RWPE2 (cell line): ENCODE measurements at places on chromosomes 12 and 14.
A peak's percentile ranks its signal among the peaks of the same experiment; 100 is the strongest.

GRCh38 chr12:91852634-91853033 is 293.0 kb downstream of the BTG1 start:
- no peak for DNase-seq

- DNase-seq = no peak
Measured at GRCh38 chr14:75928690-75929181, 53.1 kb downstream of the TGFB3 start.

GRCh38 chr12:80118565-80119324 is 19.4 kb downstream of the OTOGL start:
- no peak for DNase-seq

DNA sequence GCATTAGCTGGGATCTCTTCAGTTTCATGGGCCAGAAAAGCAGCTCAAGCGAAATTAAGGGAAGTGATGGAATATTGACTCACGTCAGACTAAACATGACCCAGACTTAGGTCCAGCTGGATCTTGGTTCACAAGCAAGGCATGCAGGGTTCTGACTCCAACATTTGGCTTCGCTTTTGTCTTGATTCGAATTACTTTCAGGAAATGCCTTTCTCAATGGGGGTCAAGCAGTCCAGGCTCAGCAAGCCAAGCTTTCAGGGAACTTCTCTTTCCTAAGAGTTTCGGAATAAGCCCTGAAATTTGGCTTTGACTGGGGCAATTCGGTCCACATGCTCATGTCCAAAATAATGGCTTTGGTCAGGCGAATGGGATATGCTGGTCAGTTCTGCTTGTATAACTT is 678.7 kb upstream of the TMEM132C start:
- no peak for DNase-seq

- no peak for DNase-seq
Measured at GRCh38 chr12:29050503-29050902, 98.6 kb upstream of the FAR2 start.

DNA sequence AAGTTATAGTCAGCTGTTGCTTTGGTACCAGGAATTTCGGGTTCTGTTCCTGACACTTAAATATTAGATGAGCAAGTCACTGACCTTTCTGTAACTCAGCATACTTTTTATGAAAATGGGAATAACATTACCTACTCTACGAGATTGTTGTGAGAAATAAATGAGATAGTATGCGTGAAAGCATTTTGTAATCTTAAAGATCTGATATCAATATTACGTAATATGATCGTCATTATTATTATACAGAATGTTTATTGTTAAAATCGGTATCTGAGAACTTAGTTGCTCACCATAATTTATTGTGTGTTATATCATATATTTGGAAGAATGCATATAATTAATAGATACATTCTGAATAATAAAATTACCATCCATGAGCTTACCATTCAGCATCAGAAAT is 6.1 kb upstream of the NECAP1 start:
- no peak for DNase-seq

DNA sequence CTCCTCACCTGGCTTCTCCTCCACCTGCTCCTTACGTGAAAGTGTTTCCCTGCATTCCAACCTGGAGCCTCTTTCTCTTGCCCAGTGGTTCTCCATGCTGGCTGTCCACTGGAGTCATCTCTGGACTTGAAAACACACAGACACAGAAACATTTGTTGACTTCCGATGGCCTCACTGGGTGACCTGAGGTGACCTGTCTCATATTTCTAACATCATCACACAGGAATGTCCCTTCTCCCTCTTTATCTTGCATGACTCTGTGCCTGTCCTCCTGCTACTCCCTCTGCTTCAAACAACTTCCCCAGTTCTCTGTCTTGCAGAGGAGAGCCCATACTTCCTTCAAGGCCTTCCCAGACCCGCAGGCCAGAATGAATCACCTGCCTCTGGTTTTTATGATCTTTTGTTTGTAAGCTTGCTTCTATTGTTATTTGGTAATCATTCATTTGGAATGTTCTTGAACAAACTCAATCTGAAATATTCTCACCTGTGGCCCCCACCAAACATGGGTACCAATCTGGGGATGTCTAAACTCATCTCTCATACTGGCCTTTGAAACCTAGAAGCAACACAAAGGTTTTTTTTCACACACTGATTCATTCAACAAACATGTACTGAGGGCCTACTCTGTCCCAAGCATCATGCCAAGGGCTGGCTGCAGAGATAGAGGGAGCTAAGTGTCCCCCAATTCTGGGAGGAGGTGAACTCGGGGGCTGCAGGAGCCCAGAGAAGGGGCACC is 9.7 kb upstream of the RIN3 start:
- DNase-seq = peak; percentile 88

GRCh38 chr14:51780741-51781140 is 79.7 kb upstream of the GNG2 start:
- no peak for DNase-seq

GRCh38 chr12:110575326-110575725 is 7.8 kb downstream of the PPTC7 start:
- no peak for DNase-seq

DNA sequence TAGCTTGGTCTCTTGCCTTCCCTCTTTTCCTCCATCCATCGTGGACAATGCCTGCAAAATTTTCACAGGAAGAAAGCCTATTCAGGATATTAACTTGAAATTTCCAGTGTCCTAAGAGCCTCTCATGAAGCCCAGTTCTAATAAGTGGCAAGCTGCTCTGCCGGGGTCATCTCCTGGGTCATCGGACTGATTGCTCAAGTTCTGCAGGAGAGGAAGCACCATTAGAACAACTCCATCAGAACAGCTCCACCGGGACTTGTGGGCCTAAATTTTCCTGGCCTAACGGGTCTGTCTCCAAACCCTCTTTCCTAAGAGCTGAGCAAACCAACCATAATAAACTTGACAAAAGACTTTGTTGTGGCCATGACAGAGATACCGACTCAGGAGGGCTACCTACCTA is 13.9 kb downstream of the ERG28 start:
- no peak for DNase-seq

GRCh38 chr14:99324291-99324690 is 52.3 kb upstream of the BCL11B start:
- no peak for DNase-seq

DNA sequence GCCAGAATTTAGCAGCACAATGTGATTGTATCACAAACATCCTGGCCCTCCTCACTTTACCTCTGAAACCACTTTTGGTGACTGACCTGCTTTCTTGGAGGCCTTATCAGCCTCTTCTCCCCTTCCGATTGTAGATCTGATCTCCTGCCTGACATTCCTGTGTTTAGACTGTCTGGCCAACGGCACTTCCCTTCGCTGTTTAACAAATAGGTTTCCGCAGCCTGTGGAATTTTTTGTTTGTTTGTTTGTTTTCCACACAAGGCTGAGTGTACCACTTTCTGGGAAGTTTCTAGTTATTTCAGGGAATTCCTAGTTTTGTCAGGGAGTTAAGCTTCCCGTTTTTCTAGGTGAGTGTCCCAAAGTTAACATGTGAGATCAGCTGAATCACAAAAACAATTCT is 65.9 kb upstream of the CDKN3 start:
- DNase-seq = no peak

GRCh38 chr12:48446161-48446776 is 26.1 kb upstream of the ANP32D start:
- DNase-seq = no peak

GRCh38 chr12:1842905-1843640 is 22.7 kb downstream of the LRTM2 start:
- DNase-seq = peak; percentile 51

- peak; percentile 34 for DNase-seq
Measured at GRCh38 chr14:24285351-24285750, 14.0 kb upstream of the RABGGTA start.

GRCh38 chr14:91343051-91343450 is 74.6 kb downstream of the CCDC88C start:
- DNase-seq = no peak

DNA sequence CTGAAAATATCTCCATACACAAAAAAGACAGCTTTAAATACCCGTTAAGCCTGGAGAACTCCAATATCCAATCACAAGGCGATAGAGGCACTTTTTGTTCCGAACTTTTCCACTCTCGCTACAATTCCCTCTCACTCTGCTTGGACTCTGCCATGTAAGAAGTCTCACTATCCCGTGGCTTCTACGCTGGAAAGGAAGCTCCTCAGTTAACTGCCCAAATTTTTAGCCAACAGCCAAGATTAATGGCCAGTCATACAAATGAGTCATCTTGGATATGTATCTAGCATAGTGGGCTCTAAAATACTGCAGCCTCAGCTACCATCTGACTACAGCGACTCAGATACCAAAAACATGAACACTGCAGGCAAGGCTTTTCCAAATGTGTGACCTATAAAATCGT is 45.5 kb upstream of the RERGL start:
- DNase-seq = no peak

GRCh38 chr12:53049571-53050318 is at the start of gene TNS2:
TNS2 (plus strand) TSS chr12:53050065; CDS start chr12:53050186, 121 bp downstream.
- DNase-seq = peak; percentile 81

- DNase-seq = no peak
Measured at GRCh38 chr12:53219292-53219955, 12.4 kb upstream of the ITGB7 start.

DNA sequence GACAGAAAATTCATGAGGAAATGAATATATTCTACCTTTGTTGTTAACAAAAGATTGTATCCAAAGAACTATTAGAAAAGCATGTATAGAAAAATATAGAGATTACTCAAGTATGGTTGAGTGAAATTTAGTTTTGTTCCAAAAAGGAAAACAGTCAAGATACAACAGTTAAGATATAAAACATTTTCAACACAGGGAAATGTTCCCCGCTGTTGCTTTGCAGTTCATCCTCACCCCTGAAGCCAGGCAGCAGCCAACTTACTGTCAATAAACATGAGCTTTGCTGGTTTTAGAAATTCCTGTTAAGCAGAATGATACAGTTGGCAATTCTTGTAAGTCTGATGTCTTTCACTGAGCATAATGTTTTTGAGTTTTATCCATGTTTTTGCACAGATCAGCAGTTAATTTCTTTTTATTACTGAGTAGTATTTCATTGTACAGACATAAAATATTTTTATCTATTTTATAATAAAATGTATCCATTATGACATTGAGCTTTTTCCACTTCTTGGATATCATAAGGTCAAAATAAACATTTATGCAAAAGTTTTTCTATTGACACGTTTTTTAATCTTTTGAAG is 1.2 kb upstream of the CLEC2B start:
- DNase-seq = no peak

DNA sequence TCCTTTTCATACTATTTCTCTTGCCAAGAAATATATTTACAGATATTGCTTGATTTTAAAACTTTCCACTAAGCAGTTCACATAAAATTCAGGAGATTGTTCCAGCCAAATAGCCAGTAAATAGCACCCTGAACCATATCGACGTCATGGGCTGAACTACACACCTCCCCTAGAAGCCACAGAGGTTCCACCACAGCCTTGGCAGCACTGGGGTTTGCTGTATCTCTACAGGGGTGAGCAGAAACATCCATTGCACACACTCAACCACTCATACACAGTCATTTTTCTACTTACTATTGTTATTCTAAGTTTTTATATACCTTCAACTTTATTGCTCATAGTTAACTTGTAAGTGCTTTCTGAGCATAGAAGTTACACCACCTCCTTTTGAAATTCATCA is 8.1 kb upstream of the EIF2S3B start:
- DNase-seq = no peak

GRCh38 chr14:55964091-55964490 is 154.1 kb upstream of the PELI2 start:
- no peak for DNase-seq

DNA sequence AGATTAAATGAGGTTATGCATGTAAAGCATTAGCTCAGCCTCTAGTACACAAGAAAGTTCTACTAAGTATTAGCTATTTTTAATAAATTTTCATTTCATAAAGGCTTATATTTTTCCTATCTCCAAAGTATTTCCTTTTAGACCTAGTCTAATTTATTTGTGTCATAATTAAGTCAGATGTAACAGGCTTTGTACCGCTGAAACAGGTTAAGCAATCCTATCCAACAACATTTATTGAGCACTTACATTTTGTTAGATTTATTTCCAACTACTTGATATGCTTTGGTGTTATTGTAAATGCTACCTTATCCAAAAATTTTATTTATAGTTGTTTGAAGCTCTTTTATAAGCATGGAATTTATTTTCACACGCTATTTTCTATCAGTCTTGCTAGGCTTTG is 1.8 kb upstream of the PARP2 start:
- DNase-seq = no peak

- DNase-seq = no peak
Measured at GRCh38 chr14:71208702-71209357, 301.6 kb downstream of the PCNX1 start.

DNA sequence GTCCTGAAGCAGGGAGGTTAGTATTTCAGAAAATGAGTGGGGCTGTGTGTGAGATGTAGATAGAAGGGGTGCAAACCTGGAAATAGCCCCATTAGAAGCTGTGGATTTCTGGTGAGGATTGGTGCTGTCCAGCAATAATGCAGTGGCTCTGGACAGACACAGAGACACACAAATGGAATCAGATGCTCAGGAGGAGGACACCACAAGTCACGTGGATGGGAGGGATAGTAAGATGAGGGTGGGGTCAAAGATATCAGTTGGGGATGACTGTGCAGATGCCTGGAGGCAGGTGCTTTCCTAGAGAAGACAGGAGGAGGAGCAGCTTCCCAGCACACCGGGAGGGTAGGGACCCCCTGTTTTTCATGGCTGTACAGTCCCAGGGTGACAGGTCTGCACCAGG is 136.5 kb downstream of the PLXNC1 start:
- DNase-seq = no peak

DNA sequence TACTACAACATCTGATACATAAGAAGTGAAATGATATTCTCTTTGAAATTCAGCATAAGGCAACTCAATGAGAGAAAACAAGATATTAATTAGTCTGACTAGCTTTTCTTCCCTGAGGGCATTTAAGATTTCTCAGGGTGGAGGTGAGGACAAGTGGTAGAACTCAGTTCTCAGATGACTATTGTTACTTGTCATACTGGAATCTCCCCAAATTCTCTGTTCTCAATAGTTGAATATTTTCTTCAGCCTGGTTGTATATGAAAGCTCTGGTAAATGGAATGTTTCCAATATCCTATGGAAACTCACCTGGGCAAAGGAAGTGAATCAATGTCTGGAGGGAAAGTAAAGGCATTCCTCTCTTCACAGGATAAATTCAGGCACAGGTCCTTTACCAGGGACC is 18.2 kb upstream of the ITGA5 start:
- DNase-seq = no peak

DNA sequence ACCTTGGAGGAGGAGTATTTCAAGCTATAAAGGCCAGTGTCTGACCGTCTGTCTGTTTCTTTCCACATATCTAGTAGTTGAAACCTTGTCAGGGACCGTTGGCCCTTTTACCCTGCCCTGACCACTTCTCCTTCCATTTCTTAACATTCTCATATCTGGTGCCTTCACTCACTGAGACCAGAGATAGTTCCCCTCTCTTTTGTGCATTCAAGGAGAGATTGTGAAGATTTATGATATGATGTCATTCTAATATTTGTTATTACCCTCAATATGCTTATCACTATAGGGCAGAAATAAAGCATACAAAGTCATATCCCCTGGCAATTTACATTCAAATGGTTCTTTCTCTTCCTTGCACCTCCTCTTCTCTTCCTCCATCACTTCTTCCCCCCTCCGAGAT is 83.3 kb downstream of the PLXNC1 start:
- DNase-seq = no peak
